ENCODE measurements at places on chromosomes 5 and 9. TPM values are rescaled to one million over a fixed set of nuclear protein-coding genes. Genes with fewer than 3 reads are reported as not detected.
A peak's percentile ranks its signal among the peaks of the same experiment; 100 is the strongest.

DNA sequence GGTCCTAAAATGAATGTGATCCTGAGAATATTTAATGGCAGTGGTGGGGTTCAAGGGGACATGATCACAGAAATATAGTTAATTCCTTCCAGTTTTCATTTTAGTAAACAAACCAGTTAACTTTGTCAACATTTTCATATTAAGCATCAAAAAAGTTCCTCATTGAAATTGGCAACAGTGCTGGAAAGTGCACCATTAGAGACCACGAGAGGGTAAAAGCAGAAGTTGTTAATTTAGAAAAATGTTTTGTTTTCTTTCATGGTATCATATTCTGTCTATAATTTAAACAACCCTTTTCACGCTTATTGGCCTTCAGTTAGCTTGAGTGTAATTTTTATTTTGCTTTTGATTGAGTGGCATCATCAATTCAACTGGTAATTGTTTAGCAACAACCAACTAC, 11.9 kb downstream of the GIN1 start:
- no peak for DNase-seq

- DNase-seq: no peak
Observed at GRCh38 chr5:172414531-172415361, 39.6 kb downstream of the SH3PXD2B start.

Gene CDO1
- total RNA-seq: not detected

DNA sequence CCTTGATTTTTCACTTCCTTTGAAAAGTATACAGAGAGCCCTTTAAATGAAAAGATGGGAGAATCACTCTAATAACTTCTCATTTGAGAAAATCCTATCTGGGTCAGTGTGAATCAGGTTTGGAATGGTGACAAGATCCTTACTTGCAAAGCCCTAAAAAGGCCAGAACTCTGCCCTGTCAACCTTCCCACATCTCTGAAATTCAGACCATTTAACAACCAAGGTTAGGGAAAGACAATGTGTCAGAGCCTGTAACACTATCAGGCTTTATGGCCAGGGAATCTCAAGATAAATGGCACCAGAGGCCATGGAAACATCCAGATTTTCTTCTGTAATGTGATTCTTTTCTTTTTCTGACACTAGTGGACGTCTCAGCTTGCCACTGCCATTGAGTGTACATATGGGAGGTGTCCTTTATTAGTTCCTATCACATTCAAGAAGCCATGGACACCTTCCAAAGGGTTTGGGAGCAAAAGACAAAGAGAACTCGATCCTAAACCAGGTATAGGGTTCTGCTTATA, 165.7 kb upstream of the GPR151 start:
- peak; percentile 10 for DNase-seq

Gene PKD2L2
- not detected for total RNA-seq

DNA sequence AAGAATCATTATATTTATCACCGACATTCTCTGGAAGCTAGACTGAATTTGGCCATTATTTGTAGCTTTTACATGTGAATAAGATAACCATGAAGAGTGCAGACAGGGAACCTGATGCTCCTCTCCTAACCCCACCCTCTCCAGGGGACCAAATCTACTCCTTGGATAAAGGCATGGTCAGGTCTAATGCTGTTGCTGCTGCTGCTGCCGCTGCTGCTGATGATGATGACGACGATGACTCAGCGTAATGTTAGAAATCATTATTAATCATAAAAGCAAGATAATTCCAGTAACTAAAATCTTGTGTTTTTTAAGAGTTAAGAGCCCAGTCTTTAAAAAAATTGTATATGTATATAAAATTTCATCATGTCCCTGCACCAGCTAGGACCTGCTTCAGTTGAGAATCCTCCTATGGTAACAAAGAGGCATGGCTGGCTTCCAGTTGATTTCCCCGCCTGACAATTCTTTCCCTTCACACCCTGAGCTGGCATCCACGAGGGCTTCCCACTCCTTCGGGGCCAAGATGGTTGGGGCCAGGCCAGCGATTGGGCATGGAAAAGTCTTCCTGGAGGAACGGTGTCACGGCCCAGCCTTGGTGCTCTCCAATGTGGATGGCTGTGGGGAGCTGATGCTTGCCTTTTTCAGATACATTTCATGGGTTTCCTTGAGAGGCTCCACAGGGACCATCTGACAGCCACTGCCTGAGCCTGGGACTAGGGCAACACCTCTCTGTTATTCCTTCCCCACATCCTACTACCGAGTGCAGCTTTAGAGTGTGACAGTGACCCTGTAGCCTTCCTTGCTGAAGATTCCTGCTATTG, 400.0 kb downstream of the CTNND2 start:
- DNase-seq: no peak

Gene TSSK1B
- 0.26 TPM for total RNA-seq

DNA sequence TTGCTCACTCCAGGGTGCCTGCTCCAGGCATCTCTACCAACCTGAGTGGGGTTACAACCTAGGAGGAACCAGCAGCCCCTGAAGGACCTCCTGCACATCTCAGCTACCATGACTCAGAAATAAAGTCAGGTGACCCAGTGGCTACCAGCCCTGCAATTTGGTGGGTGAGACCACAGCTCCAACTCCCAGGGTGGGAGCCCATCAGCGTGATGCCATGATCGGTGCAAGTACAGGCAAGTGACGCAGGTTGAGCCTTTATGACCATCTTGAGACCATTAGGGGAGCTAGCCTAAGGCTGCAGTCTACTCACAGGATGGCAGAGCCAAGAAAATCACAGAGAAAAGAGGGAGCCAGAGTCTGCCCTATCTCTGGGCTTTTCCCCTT, 8.6 kb downstream of the SEPTIN8 start:
- no peak for DNase-seq

GRCh38 chr5:163619951-163620350, 114.5 kb downstream of the MAT2B start:
- no peak for DNase-seq

- DNase-seq: peak; percentile 50
Observed at GRCh38 chr5:82918311-82919031, 158.7 kb downstream of the TMEM167A start.

GRCh38 chr9:137674307-137674975, 55.6 kb downstream of the EHMT1 start:
- DNase-seq: no peak

Gene PCDHA10
- under 0.01 TPM for total RNA-seq

Gene OSMR
- total RNA-seq: 40.7 TPM

Gene SV2C
- total RNA-seq: not detected

Gene PCDHB11
- 0.26 TPM for total RNA-seq

Gene IPO11
- total RNA-seq: 22.4 TPM

DNA sequence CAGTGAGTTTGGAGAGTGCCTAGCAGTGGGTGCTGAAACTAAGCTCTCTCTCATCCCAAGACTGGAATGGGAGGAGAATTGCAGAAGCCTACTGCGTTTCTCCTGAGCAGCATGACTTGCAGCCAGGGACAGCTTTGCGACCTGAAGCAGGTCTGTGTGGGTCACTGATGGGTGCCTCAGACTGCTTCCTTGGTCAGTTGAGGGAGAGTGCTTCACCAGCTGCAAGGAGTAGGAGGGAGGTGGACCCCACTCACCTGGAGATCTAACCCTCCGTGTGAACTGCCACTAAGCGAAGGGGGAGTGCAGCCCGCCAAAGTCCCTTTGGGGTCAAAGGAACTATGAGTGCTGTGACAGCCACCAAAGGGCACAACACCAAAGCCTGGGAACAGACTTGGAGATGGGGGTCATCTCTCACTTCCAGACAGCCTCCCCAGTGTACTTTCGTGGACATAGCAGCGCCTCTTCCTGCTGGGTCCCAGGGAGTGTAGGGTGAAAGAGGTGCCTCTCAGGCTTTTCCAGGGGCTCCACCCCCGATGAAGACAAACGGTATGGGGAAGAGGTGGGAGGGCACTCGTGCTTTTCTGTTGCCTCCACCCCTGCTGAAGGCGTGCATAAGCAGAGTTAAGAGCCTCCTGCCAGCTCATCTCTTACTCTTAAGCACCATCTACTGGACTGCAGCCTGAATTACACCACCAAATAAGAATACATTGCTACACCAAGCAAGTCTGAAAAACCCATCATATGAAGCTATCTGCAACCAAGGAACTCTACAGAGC, 34.3 kb upstream of the MACIR start:
- peak; percentile 68 for DNase-seq

Gene GAS1
- 2.6 TPM for total RNA-seq

Gene NOXA1
- 2.3 TPM for total RNA-seq

Gene SKP1
- 293 TPM for total RNA-seq

Gene FAM78A
- under 0.01 TPM for total RNA-seq

Gene PAEP
- total RNA-seq: not detected

Gene PPIP5K2
- total RNA-seq: 20.3 TPM

GRCh38 chr9:112049811-112050516, 125.1 kb downstream of the SUSD1 start:
- no peak for DNase-seq

GRCh38 chr9:129608561-129609481, 12.1 kb downstream of the C9orf50 start:
- no peak for DNase-seq

GRCh38 chr9:95103281-95103771, 214.2 kb downstream of the FANCC start:
- DNase-seq: no peak

Gene KIF2A
- 39.7 TPM for total RNA-seq

DNA sequence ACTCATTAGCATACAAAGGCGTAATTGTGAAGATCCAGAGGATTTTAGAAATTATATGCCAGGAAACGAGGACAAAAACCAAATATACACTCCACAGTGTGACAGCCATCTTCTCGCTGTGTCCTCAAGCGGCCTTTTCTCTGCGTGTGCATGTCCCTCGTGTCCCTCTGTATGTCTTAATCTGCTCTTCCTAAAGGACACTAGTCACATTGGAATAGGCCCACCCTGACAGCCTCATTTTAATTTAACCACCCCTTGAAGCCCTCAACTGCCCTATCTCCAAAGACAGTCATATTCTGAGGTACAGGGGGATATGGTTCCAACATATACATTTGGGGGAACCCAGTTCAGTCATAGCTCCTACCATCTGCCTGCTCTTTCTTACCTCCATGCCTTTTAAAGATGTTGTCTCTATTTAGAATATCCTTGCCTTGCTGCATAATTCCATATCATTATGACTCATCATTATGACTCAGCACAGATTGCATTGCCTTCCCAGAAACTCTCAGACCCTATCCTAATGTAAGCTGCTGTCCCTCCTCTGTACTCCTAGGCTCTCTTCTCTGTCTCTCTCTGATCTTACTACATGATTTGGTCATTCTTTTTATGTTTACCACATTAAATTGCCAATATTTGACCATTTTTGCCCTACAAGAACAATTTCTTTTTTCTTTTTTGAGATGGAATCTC, 210.9 kb downstream of the AOPEP start:
- peak; percentile 94 for DNase-seq

Gene ASPN
- total RNA-seq: not detected

DNA sequence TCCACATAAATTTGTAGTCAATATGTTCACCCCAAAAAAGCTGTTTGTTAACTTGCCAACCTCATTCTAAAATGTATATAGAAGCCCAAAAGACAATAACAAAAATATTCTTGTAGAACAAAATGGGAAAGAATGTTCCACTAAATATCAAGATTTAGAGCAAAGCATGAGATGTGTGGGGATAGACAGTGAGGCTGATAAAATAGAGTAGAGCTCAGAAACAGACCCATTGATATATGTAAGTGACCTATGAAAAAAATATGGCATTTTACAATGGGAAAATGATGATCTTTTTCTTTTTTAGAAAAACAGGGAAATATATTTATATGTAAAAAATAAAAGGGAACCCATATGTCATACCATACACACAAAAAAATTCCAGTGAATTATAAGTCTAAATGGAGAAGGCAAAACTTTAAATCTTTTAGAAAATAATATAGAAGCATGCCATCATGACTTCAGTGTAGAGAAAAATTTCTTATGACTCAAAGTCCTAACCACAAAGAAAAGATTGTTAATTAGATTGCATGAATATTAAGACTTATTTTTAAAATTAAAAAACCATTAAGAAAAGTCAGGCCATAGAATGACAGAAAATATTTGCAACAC, 6.6 kb upstream of the IFNB1 start:
- no peak for DNase-seq

Gene SLC34A1
- total RNA-seq: not detected

DNA sequence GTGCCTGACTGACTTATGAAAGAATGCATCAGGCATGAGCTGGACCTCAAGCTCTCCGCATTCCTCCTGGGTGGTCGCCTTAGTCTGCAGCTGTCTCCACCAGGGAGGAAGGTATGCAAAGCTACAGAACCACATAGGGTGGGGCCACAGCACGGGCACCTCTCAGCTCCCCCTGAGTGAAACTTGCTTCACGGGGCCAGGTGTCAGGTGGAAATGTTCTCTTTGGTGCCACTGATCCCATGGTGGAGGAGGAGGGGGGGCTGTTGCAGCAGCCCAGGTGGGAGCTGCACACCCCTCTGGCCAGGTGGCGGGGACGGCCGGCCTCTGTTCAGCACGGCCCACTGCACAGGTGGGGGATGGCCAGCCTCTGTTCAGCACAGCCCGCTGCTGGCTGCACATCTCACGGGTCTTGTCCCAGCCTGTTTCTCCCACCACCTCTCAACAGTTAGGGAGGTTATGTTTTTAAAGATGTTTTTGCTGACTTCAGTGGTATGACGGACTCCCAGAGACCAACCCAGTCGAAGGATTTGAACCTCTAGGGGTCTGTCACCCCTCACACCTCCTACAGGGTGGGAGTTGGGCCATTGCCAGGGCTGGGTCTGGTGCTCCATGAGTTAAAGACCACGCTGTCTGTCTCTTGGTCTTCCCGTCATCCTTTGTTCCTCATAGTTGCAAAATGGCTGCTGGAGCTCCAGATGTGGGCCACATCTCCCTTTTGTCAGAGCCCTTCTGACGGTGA, 34.3 kb downstream of the MRPL36 start:
- DNase-seq: no peak

Gene SCGB3A2
- not detected for total RNA-seq

Gene PTGDS
- total RNA-seq: 0.26 TPM

GRCh38 chr5:139167952-139168720, 30.0 kb downstream of the SIL1 start:
- no peak for DNase-seq

- DNase-seq: peak; percentile 15
Observed at GRCh38 chr5:76163111-76163628, 80.0 kb downstream of the SV2C start.

GRCh38 chr5:90495146-90495545, 20.5 kb downstream of the POLR3G start:
- DNase-seq: no peak

GRCh38 chr5:60685028-60685427, 14.9 kb downstream of the DEPDC1B start:
- DNase-seq: no peak

Gene NKD2
- 0.51 TPM for total RNA-seq

- no peak for DNase-seq
Observed at GRCh38 chr9:74513221-74513620, 16.1 kb downstream of the RORB start.

Measured in bronchial epithelial cell (primary cell).